ENCODE measurements at places on chromosomes 12 and 14.

GRCh38 chr12:100993916-100994450, 199.4 kb downstream of the ANO4 start:
- DNase-seq: no peak

DNA sequence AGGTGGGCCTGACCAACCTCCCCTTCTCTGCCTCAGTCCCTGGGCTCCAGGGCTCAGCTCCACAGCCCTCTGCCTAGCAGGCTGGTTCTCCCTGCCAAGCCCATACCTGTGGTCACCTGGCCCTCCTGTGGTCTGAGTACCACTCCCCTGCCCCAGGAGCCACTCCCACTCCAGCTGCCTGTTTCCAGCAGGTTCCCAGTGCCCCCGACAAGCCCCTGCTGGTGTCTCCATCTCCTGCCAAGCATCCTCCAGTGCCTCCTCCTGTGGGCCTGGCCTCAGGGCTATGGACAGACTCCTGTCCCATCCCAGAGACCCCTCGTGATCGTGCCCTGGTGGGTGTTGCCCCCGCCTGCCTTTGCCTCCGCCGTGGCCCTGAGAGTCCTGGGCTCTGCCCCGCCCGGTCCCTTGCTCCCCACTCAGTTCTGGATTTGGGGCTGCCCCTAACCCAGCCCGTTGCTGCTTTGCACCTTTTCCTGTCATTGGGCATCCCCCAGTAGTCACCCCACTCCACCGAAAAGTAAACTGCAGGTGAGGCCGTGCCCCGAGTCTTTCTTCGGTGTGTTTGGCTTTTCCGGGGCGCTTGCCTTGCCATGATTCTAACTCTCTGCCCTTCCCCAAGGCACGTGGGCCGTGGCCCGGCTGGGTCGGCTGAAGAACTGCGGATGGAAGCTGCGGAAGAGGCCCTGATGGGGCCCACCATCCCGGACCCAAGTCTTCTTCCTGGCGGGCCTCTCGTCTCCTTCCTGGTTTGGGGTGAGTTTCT, 9.8 kb downstream of the MEG3 start:
- no peak for DNase-seq

GRCh38 chr14:24057271-24057670, 5.5 kb downstream of the CARMIL3 start:
- no peak for DNase-seq

- no peak for DNase-seq
These were observed 142.1 kb downstream of the SLC16A7 start for GRCh38 chr12:59737725-59738463.

DNA sequence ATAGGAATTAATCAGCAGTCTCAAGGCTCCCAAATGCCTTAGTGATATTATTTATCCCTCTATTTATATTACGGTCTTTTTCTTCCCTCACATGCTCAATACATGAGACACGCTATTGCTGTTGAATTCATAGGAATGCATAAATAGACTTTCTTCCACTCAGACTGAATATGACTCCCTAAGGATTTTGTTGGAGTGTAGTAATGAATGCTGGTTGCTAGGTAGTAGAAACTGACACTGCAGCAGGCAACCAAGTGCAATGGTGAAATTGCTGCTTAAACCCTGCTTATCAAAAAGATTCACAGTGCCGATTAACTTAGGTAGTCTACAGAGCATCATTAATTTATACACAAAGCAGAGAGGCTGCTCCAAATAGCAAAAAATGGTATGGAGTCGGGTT, 168.2 kb downstream of the KCNC2 start:
- DNase-seq: no peak

DNA sequence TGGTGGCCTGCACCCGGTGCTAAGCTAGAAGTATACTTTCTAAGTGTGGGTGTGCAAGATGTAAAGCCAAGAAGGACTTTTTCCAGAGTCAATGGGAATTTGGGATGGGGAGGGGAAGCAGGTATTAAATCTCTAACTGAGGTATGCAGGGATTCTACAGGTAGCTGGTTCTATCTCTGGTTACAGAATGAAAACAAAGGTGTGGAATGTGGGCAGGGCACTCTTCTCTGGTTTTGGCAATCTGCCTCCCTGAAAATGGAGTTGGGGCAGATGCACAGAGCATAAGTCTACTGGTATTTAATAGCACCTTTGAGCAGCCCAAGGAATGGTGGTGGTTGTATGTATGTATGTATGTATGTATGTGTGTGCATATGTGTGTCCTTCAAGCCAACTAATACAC, 66.7 kb upstream of the PPP1R12A start:
- no peak for DNase-seq

- DNase-seq: no peak
These were observed 6.3 kb upstream of the BRMS1L start for GRCh38 chr14:35819591-35820540.

- no peak for DNase-seq
These were observed 127.6 kb downstream of the SLC8A3 start for GRCh38 chr14:70061108-70061507.

GRCh38 chr12:49041881-49042484, 18.6 kb downstream of the KMT2D start:
- no peak for DNase-seq

- no peak for DNase-seq
These were observed 3.5 kb upstream of the FAR2 start for GRCh38 chr12:29145372-29146170.

DNA sequence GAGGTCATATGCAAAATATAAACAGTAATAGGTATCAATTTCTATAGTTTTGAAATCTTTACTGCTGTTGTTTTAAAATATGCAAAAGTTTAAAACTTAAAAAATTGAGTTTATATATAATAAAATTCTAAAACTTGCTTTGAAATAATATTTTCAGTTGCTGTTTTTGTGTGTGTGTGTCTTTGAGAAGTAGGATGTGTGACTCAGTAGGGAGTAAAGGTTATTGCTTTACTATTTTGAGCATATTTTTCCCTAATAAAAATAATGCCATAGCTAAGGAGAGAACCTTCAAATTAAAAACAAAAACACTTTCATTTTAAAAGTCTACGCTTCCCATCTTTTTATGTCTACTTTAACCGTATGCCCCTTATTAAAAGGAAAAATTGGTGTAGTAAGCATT, 238.1 kb downstream of the FBXL14 start:
- DNase-seq: no peak

- DNase-seq: no peak
These were observed 142.4 kb upstream of the SLC16A7 start for GRCh38 chr12:59453475-59453874.

DNA sequence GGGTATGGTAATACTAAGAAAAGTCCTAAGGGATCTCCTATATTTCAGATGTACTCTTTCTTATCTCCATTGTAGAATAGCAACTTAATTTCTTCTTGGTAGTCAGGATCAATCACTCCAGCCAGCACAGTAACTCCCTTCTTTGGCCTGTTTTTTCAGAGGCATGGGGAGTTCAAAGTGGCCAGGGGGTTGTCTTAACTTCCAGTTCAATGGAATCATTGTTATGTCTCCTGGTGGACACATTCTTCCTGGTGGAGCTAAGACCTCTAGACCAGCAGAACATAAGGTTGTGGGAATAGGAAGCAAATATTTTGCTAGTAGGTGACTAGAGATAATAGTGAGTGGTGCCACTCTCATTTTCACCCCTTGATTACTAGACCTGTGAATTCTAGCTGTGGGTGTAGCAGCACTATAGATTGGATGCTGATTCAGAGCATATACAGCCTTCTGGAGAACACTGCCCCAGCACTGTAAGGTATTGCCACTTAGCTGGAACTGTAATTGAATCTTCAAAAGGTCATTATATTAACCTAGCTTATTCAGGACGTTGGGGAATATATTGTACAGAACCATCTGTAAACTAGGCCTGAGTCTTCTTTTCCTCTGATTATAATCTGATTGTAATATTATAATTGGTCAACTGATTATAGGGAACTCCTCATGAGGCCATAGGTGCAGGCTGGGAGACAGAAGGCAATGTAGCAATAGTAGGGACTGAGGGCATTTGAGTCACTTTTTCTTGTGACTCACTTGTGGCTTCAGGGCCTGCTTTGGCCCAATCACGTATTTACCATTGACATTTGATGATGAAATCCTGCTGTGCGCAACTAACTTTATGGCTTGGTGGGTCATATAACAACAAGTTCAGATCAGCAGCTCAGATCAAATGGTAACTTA, 60.2 kb upstream of the ATP2B1 start:
- no peak for DNase-seq

DNA sequence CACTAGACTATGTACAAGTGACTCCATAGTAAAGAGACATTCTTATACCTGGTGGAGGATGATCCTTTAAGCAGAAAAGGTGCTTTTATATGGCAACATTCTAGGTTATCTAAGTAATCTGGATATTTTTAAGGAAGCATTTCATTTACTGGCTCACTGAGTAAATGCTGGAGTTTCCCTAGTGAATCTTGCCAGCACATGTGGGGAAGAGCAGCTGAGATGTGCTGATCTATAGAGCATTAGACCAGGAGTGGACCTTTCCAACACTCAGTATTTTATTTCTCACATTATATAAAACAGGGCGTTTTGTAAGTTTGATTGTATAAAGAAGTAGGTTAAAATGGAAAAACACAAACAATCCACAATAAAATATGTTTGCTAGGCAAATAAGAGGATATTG, 478.5 kb downstream of the ATP23 start:
- DNase-seq: no peak

DNA sequence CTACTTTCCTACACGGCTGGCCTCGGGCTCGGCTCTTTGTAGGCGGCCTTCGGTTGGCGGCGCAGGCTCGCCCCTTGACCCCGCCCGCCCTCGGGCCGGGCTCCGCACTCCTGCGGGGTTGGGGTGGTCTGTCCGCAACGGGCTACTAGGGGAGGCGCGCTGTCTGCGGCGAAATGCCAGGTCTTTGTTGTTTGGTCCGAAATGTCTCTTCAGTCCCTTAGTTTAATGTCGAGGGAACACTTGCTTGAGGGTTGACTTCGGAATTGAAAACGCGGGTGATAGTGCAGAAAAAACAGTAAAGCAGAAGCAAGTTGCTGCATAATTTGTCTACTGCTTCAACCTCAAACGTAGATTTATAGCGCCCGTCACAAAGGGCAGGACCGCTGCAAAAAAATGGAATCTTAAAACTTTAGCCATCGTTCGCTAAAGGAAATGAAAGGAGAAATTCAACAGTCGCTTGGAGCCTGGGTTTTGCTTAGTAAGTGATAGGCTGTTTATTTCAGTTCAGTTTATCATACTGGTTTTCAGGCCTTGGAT, 390 bp downstream of the JKAMP start:
- no peak for DNase-seq

GRCh38 chr12:129241852-129242251, 388.6 kb downstream of the GLT1D1 start:
- DNase-seq: no peak

DNA sequence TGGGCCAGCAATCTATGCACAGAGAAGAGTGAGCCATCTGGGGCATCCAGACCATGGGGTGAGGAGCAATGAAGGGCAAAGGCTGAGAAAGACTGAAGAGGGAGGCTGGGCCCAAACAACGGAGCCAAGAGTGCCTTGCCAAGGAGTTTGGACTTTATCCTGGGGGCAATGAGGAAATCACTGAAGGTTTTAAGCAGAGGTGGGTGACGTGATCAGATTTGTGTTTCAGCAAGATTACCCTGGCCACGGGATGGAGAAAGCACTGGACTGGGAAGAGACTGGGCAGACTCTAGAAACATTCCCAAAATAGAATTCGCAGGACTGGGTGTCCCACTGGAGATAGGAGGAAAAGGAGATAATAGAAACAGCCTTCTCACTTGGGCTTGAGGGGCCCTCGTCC, 65.3 kb downstream of the DPF3 start:
- DNase-seq: no peak

DNA sequence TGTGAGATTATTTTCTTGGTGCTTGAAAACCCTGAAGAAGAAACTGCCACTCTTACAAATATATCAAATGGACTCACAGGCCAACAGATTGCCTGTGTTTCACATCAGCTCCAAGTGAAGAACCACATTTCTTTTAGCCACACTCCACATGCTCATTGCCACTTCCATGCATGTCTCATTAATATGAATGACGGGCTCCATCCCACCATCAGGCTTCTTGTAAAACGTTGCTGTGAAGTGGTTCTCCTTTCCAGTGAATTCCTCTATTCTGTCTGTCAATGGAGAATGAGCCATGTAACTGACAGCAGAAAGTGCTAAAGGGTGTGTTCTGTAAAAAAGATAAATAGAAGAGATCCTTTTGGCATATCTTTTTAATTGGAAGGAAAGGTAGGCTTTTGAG, 188.2 kb upstream of the RMST start:
- DNase-seq: no peak

GRCh38 chr12:16112130-16112529, 165.4 kb downstream of the SLC15A5 start:
- no peak for DNase-seq

DNA sequence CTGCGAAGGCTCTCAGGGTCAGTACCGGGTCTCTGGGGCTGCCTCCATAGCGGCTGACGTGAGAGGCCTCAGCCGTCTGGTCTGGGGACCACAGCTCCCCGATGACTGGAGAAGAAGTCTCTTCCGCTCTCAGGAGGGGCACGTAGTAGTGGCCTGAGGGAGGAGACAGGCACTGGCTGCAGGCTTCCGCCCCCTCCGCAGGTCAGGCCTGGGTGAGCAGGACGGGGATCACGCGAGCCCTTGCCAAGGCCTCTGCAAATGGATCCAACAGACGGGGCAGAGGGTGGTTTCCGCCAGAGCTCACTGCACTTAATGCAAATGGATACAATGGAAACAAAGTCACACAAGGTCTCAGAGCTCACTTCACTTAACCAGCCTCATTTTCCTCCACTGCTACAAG, 24.7 kb downstream of the ANKLE2 start:
- no peak for DNase-seq

DNA sequence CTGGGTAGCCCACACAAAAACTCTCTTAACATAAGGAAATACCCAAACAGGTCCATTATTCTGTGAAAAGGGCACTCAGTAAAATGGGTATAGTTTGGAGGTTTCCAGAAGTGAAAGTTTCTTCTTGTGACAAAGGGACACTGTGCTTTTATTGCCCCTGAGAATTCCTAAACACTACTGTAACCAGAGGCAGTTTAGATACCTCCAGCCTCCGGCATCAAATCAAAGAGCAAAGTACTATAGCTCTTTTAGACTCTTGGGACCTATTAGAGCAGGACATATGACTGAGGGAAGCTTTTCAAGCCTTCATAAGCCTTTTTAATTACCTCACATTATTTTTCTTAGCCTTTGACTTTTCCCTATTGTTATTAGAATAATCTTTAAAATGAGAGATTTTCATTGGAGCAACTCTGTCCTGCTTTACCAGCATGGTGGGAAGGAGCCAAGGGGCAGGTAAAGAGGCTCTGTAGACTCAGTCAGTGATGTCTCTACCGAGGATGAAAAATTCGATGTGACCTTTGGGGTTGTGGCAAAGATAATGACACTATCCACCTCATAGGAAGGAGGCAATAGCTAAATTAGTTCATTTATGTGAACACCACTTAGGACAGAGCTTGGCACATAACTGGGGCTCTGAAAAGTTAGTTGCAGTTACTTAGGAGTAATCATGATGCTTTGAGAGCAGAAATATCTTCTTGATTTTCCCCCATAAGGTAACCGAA, 85.1 kb downstream of the IFNG start:
- DNase-seq: no peak

DNA sequence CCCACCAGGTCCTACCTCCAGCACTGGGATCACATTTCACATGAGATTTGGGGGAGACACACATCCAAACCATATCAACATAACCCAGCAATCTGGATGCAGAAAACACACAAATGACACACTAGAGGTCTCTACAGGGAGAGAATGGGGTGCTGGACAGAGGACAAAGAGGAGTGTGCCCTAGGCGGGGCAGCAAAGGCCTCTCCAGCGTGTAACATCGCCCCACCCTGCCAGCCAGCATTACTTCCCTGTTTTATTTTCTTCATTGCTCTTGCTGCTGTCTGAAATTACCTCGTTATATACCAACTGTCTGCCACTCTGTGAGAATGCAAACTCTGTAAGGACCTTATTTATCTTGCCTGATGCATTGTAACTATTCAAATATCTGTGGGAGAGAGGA, 61.1 kb downstream of the RIMBP2 start:
- no peak for DNase-seq
